ENCODE measurements at places on chromosomes 6 and 20. TPM values are rescaled to one million over a fixed set of nuclear protein-coding genes. Genes with fewer than 3 reads are reported as not detected.

DNA sequence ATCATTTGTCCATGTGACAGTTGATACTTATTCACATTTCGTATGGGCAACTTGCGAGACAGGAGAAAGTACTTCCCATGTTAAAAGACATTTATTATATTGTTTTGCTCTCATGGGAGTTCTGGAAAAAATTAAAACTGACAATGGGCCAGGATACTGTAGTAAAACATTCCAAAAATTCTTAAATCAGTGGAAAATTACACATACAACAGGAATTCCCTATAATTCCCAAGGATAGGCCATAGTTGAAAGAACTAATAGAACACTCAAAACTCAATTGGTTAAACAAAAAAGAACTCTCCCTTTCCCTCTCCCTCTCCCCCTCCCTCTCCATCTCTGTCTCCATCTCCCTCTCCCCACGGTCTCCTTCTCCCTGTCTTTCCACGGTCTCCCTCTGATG is 19.4 kb upstream of the EIF2S2 start:
- H3K4me1 ChIP-seq, result no peaks in the 10 kb centered on the region
- H3K36me3 ChIP-seq, result no peaks in the 10 kb centered on the region

GRCh38 chr20:24381886-24382285 is 87.5 kb upstream of the SYNDIG1 start:
- H3K4me1 ChIP-seq, result no peaks in the 10 kb centered on the region
- no peaks in the 10 kb centered on the region for H3K36me3 ChIP-seq
- H3K27ac ChIP-seq, result no peak overlapping the region
- H3K4me3 ChIP-seq, result no peak overlapping the region

DNA sequence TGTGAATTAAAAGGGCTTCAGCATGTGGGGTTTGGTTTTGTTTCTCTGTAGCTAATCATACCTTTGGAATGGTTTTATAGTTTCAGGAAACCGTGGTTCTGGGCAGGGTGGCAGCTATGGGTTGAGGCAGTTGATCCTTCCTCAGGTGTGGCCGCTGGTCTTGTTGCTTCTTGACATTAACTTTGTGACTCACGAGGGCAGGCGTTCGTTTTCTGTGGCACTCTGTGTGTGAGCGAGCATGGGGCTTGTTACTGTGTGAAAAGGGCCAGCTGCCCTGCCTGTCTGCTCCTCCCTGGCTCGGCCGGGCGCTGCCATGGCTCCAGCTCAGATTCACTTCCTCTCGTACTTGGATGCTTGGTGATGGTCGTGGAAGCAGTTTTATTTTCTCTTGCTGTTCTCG is 16.2 kb downstream of the DNAJC5 start:
- no peaks in the 10 kb centered on the region for H3K36me3 ChIP-seq
- no peak overlapping the region for H3K4me3 ChIP-seq
- no peaks in the 10 kb centered on the region for H3K27me3 ChIP-seq
- H3K27ac ChIP-seq, result peak overlapping the region; percentile 30
- peak; percentile 90 for DNase-seq

DNA sequence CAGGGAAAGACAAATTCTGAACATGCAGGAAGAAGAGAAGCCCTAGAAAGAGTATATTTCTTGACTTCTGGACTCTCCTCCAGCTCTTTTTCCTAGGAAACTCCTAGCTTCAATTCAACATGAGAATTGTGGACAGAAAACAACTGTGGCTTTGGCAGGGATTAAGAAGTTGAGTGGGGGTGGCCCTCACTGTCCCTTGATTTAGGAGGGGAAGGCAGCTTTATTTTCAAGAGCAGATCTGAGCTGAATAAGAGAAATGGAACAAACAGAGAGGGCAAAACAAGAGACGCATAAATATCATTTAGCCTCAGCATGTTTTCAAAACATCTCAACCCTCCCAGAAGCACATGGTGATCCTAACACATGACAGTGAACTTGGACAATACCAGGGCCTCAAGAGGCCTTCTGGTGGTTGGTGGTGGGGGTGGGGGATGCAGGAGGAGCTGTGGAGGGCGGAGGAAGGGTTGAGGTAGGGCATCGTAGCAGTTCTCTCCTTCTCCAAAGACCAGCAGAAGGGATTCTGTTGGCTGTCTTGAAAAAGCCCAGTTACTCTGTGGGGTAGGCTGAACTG is 21.1 kb upstream of the TAGAP start:
- H3K27me3 ChIP-seq, result no peaks in the 10 kb centered on the region
- no peaks in the 10 kb centered on the region for H3K4me1 ChIP-seq
- H3K27ac ChIP-seq, result no peak overlapping the region
- no peak overlapping the region for H3K4me3 ChIP-seq

- no peaks in the 10 kb centered on the region for H3K27me3 ChIP-seq
- no peak for DNase-seq
- no peaks in the 10 kb centered on the region for H3K4me1 ChIP-seq
- H3K36me3 ChIP-seq, result no peaks in the 10 kb centered on the region
- H3K4me3 ChIP-seq, result no peak overlapping the region
These were observed 22.4 kb upstream of the FKBP1C start for GRCh38 chr6:63188828-63189227.

DNA sequence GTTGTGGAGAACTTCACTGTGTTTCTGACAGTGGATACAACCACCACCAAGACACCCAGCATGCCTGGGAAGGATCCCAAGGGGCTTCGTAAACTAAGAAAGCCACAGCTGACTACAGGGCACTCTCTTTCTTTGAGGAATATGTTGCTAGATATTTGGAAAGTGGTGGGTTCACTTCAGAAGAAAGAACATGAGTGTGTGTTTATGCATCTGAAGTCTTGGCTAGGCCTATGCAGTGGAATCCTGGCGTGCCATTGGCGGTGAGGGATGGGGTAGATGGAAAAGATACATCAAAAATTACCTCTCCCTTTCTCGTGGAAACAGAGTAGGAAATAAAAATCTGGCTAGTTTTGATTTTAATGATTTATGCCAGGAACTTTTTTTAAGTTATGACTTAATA is 187.7 kb downstream of the PDE7B start:
- DNase-seq, result no peak
- no peak overlapping the region for H3K27ac ChIP-seq
- H3K4me1 ChIP-seq, result peaks cover 17% of the 10 kb centered on the region

DNA sequence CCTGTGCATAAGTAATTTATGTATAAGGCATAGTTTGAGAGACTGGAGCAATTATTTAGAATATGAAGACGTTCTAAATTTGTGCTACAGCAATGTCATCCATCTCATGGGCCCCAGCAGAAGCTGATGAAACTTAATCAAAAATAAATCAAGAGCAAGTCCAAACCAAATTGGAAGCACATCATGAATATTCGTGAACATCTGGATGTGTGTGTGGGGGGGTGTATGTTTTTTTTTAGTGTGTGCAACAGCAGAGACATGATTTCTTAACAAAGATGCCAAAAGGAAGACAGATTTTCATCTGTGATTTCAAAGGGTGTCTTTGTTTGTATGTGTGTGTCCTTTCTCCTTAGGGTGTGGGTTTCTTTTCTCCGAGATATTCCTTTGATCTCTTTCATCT is 58.9 kb downstream of the SASH1 start:
- H3K4me1 ChIP-seq, result peaks cover 8% of the 10 kb centered on the region
- no peak overlapping the region for H3K27ac ChIP-seq
- no peak overlapping the region for H3K4me3 ChIP-seq
- no peaks in the 10 kb centered on the region for H3K27me3 ChIP-seq

The MAP1LC3A gene
- total RNA-seq, result 22.4 TPM

The POM121L2 gene
- not detected for total RNA-seq

The NOX3 gene
- total RNA-seq, result not detected

All from body of pancreas (tissue), 4 donors.